CD4-positive, alpha-beta T cell treated with Interleukin-17A for 1 hour (primary cell): ENCODE measurements at places on chromosomes 1 and 21.

- DNase-seq: no peak
Observed at GRCh38 chr1:7916501-7916830, 24.2 kb downstream of the TNFRSF9 start.

DNA sequence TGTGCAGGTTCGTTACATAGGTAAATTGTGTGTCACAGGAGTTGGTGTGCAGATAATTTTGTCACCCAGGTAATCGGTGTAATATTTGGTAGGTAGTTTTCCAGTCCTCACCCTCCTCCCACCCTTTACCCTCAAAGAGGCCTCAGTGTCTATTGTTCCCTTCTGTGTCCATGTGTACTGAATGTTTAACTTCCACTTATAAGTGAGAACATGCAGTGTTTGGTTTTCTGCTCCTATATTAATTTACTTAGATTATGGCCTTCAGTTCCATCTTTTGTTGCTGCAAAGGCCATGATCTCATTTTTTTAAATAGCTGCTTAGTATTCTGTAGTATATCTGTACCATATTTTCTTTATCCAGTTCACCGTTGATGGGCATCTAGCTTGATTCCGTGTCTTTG, 87.3 kb downstream of the RPS6KC1 start:
- DNase-seq: no peak

GRCh38 chr1:14617791-14618190, 19.3 kb downstream of the KAZN start:
- no peak for DNase-seq

- DNase-seq: peak; percentile 68
Observed at GRCh38 chr1:66764994-66765578, 12.8 kb downstream of the DYNLT5 start.

GRCh38 chr1:43031316-43032203, 72.9 kb upstream of the SLC2A1 start:
- no peak for DNase-seq

DNA sequence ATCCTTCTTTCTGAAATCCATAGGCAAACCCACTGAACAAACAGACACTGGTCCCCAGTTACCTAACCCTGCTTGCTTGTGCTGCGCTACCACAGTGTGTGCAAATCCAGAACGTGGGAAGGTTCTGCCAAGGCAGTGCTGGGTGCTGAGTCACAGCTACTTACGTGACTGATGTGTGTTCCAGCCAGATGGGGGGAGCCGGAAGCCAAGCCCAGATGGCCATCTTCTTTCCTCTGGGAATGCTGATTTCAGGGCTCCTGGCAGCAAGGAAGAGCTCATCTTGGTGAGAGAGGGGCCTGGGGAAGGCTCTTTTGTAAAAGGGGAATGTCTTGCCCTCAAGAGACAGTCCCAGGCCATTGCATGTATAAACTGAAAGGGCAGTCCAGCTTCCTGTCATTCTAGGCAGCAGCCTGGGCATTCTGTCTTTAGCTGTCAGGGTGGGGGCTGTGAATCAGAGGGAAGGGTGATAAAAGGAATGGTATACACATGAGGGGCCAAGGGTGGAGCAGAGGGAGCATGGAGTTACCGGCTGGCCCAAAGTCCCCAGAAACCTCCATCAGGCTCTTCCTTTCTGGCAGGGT, 54.1 kb downstream of the CD46 start:
- DNase-seq: no peak

- no peak for DNase-seq
Observed at GRCh38 chr1:227938911-227939790, 8.6 kb downstream of the WNT9A start.

- DNase-seq: no peak
Observed at GRCh38 chr21:14913638-14914037, 151.2 kb downstream of the NRIP1 start.

DNA sequence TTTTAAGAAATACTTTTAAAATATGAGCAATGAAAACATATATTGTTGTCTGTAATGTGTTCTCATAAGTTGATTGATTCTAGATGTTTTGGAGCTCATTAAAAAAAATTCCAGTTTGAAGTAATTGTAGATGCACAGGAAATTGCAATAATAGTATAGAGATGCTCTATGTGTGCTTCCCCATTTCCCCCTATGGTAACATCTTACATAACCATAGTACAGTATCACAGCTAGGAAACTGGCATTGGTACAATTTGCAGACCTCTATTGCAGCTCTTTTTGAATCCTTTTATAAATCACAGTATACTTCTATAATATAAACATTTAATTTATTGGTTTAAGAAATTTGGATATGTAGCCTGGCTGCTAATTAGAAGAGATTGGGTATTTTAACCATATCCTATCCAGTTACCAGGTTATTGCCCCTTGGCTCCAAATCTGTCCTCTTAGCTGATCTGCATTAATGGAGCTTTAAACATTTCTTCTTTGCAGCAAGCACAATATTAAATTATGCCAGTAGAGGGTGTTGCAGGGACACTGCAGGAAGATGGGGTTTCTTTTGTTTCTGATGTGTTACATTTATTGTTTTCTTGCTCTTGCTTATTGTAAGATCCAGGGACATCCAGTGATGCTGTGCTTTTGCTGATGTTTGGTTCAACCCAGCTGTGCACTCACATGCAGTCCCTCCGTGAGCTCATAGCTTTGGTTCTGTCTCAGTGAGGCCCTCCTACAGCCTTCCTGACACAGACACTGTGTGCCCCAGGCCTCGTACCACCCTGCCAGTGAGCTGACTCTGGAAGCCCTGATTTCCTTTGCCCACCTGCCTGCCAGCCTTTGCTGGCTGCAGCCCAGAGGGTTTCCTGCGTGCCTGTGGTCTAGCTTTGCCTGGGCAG, 103.3 kb downstream of the RABGAP1L start:
- DNase-seq: peak; percentile 41

DNA sequence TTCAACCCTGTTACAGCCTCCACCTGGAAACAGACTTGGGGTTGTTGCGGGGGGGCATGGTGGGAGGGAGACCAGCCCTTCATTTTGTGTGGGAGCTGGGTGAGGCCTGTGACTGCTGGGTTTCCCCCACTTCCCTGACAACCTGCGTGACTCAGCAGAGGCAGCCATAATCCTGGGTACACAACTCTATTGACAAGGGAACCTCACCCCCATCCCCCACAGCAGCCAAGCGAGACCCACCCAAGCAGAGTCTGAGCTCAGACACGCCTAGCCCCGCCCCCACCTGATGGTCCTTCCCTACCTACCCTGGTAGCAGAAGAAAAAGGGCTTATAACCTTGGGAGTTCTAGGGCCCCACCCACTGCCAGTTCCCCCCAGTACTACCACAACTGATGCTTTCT, 8.0 kb upstream of the CCDC190 start:
- no peak for DNase-seq
